ENCODE measurements at places on chromosomes 16 and 17. TPM values are rescaled to one million over a fixed set of nuclear protein-coding genes. Genes with fewer than 3 reads are reported as not detected.

DNA sequence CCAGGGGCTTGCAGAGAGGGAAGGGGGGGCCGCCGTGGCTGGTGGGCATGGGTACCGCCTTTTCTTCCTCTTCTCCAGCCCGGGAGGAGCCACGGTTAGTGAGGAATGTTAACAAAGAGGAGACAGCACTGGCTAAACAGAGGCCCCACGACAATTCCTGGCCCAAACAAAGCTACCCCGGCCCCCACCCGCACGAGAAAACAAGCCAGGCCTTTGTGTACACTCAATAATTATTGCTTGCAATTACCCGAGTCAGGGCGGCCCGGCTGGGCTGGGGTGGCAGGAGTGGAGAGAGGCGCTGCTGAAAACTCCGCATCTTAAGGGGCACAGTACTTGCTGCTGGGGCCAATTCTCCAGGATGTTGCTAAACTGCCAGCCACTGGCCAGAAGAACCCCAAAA, 56.4 kb downstream of the IRX5 start:
- no peak for DNase-seq

DNA sequence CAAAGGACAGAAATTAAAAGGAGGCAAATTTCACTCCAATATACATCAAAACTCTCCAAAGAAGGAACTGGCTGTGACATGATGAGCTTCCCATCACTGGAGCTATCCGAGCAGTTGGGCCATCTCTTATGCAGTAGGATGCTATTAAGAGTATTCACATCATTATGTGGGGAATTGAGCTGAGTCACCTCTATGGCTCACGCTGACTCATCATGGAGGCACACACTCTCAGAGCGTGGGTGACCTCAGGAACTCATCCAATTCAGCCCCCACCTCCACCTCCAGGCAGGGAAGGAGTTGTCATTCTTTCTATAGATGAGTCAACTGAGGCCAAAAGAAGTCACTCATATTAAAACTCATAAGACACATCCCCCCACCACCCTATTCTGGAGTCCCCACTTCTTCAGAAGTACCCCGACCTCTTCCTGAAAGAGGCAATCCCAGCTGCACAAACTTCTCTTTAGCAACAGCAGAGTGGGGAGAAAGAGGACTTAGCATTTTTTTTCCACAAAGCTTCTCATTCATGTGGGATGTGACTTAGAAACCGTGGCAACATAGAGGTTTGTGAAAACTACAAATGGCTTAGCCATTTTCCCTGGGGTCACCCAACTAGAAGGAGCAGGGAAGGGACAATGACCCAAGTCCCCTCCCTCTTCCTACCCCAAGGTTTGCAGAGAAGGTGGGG, 32.5 kb downstream of the ABCC12 start:
- DNase-seq: no peak

DNA sequence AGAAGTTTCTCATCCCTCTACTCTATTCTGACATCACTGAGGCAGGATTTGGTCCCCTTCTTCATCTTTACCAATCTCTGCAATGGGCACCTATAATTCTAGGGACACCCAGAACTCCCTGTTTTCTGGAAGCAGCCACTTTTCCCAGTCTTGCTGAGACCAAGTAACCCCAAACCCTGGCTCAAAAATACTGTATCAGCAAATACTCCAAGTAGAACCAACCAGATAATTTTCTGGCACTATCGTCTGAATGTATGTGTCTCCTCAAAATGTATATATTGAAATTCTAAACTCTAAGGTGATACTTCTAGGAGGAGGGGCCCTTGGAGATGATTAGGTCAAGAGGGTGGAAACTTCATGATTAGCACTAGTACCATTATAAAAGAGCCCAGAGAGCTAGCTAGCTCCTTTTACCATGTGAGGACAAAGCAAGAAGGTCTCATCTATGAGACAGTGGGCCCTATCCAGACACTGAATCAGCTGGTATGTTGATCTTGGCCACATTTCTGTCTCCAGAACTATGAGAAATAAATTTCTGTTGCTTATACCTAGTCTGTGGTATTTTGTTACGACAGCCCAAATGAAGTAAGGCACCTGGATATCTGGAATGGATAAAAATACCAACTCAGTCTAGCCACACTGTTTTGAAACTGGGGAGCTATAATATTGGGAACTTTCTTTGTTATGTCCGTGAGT, 464.4 kb downstream of the CDH11 start:
- no peak for DNase-seq

DNA sequence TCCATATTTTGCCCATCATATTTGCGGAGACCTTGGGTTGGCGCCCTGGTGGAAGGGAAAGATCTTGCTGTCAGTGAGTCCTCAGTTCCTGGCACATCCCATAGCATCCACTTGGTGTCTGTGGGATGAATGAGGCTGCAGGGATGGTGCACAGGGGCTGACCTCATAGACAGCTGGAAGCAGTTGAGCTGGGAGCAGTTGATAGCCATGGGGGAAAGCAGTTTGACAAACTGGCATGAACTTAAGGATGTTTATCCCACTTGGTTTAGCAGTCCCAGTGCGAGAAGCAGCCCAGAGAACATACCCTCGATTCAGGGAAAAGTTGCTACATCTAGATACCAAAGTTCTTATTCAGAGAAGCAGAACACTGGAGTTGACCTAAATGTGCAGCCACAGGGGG, 80.7 kb downstream of the SNX29 start:
- no peak for DNase-seq

DNA sequence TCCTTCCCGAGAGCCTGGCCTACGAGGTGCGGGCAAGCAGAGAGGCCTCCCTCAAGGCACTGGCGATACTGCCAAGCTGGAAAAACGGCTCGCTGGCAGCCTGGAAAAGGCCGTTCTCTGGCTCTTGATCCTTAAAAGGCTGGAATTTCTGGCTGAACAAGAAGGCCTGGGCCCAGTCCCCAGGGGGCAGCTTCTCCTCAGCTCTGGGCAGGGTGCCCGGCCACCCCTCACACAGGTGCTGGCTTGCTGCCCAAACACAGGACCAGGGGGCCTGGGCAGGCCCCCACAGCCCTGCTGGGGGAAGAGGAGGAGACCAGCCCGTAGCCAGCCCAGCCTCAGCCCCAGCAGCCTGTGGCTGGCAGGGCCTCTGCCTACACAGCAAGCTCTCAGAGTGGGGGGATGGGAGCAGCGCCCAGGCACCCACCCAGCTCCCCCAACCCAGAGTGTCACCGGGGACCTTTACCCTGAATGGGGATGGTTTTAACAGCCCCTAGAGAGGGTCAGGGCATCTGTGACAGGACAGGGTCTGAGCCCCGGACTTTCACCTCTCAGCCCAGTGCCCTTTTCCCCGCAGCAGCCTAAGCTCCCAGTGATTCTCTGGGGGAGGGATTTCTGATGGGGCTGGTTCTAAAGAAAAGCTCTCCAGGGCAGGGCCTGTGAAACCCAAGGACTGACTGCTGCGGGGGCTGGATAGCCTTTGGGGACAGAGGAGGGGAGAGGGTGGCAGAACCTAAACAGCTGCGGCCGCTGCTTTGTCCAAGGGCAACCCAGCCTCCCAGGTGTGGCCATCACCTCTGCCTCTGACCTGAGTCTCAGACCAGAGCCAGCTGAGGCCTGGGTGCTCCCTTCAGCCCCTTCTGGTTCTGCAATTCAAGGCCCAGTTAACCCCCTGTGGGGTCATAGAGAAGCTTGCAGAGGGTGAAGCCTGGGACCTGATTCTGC, 38.6 kb upstream of the TOB1 start:
- DNase-seq: no peak

DNA sequence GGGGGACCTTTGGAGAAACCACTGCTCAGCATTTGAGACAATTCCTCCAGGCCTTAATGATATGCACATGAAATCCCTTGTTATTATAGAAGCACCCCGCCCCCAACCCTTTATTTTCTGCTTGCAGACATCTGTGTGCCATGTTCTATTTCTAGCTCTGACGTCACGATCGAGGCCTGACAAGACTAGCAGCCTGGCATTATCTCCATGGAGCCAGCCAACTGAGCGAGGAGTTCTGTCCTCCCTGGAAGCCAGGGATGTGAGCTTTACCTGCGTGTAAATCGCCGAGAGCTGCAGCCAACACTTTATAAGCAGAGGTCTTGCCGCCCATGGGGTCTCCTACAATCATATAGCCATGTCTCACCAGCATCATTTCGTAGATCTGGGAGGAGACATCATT, 116.9 kb downstream of the DNAH3 start:
- DNase-seq: no peak

DNA sequence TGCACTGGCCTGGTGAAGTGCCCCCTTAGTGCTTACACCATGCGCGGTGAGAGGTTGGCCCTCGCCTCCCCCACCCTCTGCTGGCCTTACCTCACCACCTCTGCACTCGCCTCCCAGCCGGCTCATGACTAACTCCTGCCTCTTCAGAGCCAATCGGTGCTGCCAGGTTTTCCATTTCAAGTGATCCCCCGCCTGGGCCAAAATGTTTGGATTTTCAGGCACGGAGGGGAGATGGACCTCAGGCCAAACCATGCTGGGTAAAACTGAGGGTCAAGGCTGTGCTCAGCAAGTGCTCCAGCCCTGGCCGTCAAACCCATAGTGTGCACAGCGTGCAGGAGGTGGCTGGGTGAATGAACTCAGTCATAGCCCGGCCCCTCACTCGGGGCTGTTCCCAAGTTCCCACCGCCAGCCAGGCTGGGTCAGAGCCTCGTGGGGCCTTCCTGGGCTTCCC, 175.4 kb downstream of the SEC14L1 start:
- no peak for DNase-seq

DNA sequence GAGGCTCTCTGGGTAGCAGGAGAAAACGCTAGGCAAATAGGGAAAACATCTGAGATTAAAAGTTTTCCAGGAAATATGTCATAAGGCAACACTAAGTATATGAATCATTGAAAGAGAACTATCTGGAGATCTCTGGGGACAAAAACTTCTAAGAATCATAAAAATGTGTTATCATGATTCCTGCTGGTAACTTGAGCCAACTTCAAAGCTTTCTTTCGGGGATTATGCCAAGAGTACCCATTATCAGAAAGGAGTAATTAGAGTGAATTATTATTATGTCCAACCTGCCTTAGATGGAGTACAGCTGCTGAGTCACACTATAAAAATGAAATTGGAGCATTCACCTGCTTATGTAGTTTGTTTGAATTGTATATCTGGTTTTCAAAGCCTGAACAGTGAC, 488.5 kb upstream of the SOX9 start:
- no peak for DNase-seq

DNA sequence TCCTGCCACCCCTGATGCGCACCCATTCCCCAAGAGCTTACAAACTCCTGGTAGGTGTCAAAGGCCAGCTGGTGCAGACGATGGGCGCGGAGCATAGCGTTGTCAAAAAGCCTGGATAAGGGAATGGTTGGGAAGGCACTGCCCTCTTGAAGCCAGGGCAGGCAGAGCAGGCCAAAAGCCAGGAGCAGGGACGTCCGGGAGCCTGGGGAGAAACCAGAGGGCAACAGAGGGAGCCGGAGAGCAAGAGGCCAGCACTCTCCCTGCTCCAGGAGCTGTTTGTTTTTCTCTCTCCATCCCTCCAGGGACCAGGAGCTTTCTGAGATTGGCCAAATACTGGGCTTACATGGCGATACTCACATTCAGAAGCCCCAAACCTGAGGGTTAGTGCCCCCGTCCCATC, 334 bp downstream of the GH1 start:
- DNase-seq: no peak

DNA sequence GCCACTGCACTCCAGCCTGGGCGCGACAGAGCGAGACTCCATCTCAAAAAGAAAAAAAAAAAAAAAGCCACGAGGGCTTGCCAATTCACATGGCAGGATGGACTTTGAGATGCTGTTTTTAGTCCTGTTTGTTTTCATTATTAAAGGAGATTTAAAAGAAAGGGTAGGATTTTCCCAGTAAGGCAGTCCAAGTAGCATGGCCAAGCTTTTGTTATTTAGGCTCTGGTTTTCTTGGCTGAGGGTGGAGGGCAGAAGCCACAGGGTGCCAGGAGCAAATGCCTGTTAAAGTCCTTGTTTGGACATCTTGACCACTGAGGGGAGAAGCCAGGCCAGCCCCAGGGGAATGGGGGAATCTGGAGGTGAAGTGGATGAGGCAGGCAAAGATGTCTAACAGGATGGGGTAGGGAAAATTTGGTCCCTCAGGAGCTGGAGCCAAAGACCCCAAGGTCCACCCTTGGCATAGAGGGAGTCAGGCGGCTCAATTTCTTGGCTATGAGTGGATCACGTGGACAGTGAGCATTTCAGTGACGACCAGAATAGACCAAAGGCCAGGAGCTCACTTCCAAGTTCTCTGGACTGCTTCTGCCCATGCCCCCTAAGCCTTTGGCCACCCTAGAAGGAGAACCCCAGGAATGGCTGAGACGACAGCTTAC, 20.8 kb upstream of the PLLP start:
- DNase-seq: no peak

DNA sequence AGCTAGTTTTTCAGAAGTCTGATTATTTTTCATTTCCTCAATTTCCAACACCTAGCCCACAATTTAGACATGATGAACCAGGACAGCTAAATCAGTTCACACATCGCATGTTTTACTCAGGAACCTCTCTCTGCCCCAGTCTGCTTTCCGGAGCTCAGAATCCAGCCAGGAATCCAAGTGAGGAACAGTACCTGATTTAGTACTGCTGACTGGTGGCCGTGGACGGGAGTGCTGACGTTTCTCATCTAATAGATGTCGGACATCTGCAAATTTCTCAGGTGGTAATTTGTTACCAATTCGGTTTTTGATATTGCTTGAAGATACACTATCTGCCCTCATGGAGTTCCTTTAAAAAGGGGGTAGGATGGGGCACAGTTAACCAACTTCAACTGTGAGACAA, 14.9 kb upstream of the ITGAE start:
- DNase-seq: no peak

GRCh38 chr17:77045441-77046041, 95.2 kb upstream of the SEC14L1 start:
- no peak for DNase-seq

GRCh38 chr17:39634384-39634871, 2.5 kb upstream of the STARD3 start:
- DNase-seq: no peak

GRCh38 chr16:1182316-1182671, 29.4 kb downstream of the CACNA1H start:
- DNase-seq: no peak

DNA sequence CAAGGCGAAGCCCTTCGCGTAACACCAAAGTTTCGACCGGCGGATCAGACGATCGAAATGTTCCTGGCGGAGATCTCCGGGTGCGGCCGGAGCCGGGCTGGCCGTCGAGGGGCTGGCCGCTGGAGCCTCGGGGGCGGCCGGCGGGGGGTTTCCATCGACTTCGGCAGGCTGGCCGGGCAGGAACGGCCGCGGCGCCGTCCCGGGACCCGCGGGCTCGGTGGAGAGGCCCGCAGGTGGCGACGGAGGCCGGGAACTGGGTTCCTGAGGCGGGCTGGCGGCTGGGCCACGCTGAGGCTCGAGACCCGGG, 1.1 kb downstream of the EPOP start:
- DNase-seq: no peak

SHISA6 gene
- polyA plus RNA-seq: 8.9 TPM

CBLN1 gene
- 1.9 TPM for polyA plus RNA-seq

GSG1L2 gene
- polyA plus RNA-seq: not detected

SMIM36 gene
- polyA plus RNA-seq: 0.15 TPM

CHST4 gene
- polyA plus RNA-seq: not detected

KCNH4 gene
- polyA plus RNA-seq: not detected

Data from forelimb muscle (tissue), 1 donor.